ENCODE measurements at places on chromosomes 13 and 19.

DNA sequence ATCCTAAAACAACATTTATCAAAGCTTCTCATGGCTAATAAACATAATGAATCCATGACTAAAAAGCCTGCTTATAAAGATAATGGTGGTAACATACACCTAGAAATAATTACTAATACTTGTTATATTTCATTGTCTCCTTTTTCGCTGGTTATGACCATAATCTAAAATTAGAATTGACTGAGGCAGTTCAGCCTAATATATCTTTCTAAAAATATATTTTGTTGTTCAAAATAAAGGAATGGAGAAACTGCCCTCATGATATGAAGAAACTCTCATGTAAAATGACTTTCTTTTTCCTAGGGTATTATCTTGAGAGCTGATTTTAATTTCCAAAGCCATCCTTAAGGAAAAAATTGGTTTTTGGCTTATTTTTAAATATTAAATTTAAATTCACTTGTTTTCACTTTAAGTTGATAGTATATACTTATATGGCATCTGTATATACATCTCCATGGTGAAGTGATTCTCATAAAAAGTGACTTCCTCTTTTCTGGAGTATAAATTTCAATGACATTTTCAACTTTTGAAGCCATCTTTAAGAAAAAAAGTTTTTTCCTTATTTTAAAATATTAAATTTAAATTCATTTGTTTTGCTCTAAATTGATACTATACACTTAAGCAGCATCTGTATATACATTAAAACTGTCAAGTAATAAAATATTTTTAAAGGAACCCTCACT, 204.6 kb downstream of the VWA8 start:
- DNase-seq = no peak

GRCh38 chr13:113533161-113533840, 42.8 kb upstream of the DCUN1D2 start:
- DNase-seq = no peak

DNA sequence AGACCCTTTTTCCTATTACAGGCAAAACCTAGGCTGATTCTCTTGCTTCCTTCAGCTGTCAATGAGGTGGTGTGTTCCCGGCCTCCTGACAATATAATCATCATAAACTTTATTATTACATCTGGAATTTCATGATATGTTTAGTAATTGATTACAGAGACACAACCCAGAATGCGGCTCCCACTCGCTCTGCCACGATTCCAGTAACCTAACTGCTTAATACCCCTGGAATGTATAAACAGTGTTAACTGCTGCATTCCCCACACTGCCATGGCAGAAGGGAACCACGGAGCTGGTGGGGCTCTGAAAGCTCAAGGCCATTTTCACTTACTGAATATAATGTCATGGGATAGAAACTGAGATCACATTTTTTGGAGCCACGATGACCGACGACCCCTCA, 17.1 kb downstream of the TSHZ3 start:
- DNase-seq = no peak

- DNase-seq = peak; percentile 16
These were observed 78.9 kb downstream of the FLT1 start for GRCh38 chr13:28415994-28416421.

GRCh38 chr13:110062077-110062776, 244.7 kb downstream of the COL4A1 start:
- no peak for DNase-seq

DNA sequence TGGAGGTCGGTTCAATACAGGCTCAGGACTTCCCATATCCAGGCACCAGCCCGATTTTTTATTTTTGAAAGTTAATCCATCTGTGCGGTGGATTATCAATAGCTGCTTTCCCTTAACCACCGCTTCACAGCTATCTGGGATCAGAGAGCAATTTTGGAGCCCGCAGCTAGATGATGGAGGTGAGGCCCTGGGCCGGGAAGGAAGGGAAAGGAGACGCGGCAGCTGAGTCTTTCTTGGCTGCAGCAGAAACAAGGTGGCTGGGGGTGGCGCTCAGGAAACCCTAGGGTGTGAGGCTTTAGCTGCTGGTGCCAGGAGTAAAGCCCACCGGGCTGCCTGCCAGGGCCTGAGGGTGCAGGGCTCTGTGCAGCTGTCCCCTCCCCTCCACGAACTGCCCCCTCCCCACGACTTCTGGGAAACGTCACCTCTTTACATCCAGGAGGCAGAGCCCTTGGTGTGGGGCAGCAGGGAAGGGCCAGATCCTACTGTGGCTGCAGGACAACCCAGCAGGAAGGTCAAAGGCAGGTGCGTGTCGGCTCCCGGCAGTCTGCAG, 307.0 kb downstream of the ZNF536 start:
- no peak for DNase-seq

- DNase-seq = no peak
These were observed 2.6 kb downstream of the UBXN6 start for GRCh38 chr19:4454747-4455718.

DNA sequence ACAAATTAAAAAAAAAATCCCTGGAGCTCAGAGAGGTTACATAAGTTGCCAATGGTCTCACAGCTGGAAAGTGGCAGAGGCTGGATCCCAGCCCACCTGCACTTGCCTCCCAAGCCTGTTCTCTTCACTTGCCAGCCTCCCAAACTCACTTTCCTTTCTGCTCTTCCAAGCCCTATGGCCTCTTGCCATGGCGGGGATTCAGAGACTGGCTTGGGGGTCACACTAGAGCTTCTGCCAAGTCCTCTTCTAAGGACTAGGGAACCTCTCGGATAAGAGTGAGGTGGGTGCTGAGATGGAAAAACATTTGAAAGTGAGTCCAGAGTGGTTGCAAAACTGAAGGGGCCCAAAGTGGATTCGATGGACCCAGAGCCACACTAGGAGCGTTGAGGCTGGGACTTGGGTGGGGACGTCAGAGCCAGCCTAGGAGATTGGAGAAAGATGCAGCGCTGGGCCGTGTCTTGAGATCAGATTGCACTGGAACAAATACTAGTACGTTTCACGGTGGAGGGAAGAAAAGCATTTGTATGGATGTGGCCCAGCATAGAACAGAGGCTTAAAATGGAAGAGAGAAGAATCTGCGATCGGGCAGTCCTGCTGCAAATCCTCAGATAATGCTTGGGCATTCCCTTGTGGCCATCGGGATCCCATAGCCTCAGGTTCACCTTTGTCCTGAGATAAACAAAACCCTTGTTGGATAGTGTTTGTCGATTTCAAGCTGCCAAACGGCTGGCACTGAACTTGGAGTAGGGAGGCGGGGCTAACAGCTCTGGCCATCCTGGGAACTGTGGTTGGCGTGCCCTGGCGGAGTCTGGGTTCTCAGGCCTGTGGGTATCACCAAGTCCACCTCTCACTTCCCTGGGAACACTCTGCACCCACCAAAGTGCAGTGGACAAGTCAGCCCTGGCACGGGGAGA, 84.8 kb downstream of the ING1 start:
- DNase-seq = peak; percentile 37

DNA sequence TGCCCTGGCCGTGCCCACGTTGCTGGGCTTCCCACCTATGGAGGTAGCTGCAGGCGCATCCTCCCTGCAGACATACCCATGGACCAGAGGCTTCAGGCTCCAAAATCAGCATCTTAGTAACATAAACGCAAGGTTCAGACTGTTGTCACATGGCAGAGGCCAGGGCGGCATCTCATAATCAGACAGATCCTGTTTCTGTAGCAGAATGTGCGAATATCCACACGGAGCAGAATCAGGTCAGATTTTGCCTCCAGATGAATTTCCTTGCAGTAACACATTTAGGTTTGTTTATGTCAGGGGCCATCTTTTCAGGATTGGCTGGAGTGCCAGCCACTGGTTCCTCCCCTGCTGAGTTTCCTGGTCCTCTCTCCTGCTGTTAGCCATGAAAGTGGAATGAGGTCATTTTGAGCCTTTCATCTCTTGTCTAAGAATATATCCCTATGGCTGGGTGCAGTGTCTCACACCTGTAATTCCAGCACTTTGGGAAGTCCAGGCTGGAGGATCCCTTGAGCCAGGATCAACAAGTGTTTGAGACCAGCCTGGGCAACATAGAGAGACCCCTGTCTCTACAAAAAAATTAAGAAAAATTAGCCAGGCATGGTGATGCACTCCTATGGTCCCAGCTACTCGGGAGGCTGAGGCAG, 20.5 kb downstream of the SMARCA4 start:
- peak; percentile 36 for DNase-seq

GRCh38 chr13:114140131-114140905, 7.9 kb upstream of the RASA3 start:
- DNase-seq = no peak

- DNase-seq = peak; percentile 74
These were observed 98.6 kb downstream of the IRS2 start for GRCh38 chr13:109687559-109688448.

DNA sequence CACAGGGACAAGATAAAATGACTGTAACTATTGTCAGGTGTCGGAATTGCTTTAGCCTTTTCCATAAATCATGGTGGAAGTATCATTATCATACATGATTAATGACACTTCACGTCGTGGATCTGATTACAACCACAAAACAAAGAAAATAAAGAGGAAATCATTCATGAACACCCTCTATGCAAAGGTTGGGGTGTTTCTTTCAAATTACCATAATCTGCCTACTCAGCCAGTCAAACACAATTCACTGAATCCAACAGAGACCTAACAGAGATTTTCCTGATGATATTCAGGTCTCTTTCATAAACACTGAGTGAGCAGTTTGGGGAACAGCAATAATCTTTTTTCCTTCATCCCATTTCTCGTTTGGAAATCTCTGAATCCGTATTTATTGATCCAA, 625.6 kb downstream of the DCT start:
- no peak for DNase-seq

Data from NCI-H510A treated with DMSO at 0.1 percent for 48 hours (cell line).